Activated CD8-positive, alpha-beta memory T cell treated with anti-CD3 and anti-CD28 coated beads for 1 hour (primary cell): ENCODE measurements at places on chromosomes 16 and 17.

- no peak for DNase-seq
Observed at GRCh38 chr16:49824593-49824992, 31.3 kb downstream of the ZNF423 start.

- no peak for DNase-seq
Observed at GRCh38 chr17:47660064-47660492, 10.4 kb downstream of the KPNB1 start.

- no peak for DNase-seq
Observed at GRCh38 chr17:6069539-6070429, at the start of gene WSCD1. WSCD1 (plus strand) TSS chr17:6070379; CDS start chr17:6080659, 10,280 bp downstream.

GRCh38 chr17:80045703-80046102 lies 9.3 kb downstream of the CCDC40 start:
- no peak for DNase-seq

GRCh38 chr17:33628500-33629346 lies 335.6 kb upstream of the ASIC2 start:
- DNase-seq = no peak

DNA sequence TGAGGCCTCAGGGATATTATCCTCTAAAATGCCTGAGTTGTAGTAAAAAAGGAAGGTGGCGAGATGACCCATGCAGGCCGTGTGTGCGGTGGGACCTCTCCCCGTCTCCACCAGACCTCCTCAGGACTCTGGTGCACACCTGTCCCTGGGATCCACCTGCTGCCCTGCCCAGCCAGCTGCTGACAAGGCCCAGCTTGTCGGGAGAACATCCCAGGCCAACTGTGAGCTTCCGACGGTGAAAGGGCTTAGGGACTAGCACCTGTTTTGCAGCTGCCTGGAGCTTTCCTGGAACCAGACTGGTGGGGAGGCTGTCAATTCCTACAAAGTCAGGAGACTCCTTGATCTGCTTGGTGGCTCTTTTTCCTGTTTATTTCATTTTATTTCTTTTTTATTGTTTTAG lies 11.6 kb downstream of the IL34 start:
- no peak for DNase-seq

DNA sequence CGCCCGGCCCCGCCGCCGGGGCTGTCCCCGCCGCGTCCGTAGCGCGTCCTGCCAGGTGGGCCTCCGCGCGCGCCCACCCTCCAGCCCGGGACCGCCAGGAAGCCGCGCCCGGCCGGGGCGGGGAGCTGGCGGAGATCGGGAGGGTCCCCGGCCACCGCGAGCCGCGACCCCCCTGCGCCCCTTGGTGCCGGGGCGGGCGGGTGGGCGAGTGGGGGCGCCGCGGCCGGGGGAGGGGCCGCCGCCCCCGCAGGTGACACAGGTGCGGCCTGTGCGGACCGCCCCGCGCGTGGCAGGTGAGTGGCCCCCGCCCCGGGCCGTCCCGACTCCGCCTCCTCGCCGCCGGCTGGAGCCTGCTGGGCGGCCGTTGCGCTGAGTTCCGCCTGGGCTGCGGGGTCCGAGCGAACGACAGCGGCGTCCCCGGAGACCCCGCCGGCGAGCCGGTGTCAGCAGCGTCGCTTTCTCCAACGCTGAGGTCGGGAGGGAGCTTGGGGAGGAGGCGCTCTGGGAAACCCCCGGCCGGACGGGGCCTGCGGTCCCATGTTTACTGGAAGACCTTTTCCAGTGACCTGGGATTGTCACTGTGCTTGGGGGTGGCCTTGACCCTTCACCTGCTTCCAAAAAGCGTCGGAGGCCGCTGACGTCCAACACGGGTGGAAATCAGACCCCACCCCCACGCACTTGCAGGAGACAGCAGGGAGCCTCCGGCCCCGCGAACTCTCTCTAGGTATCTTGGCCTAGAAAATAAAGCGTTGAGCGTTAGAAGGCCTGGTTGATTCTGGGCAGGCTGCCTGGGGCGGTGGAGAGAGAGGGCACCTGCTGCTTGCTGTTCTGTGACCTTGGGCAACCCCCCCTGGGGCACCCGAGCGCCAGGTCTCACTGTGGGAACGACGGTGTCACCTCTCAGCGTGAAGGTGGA lies 542 bp downstream of the KLHL36 start:
- no peak for DNase-seq

DNA sequence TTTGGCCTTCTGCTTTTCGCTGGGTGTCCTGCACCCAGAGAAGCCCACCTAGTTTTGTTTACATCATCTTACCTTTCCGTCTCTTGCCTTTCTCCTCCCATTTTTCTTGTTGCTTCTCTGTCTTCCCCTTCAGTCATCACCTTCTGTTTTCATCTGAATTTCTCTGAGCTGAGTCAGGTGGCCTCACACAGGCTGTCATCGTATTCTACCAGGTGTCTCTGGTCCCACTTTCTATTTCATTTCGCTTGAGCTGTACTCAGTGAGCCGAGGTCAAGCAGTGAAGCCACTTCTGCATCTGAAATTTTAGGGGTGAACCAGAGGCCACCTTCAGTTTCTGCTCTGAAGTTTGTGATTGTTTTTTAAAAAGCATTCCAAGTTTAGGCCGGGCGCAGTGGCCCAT lies 9.7 kb downstream of the CRAMP1 start:
- no peak for DNase-seq

DNA sequence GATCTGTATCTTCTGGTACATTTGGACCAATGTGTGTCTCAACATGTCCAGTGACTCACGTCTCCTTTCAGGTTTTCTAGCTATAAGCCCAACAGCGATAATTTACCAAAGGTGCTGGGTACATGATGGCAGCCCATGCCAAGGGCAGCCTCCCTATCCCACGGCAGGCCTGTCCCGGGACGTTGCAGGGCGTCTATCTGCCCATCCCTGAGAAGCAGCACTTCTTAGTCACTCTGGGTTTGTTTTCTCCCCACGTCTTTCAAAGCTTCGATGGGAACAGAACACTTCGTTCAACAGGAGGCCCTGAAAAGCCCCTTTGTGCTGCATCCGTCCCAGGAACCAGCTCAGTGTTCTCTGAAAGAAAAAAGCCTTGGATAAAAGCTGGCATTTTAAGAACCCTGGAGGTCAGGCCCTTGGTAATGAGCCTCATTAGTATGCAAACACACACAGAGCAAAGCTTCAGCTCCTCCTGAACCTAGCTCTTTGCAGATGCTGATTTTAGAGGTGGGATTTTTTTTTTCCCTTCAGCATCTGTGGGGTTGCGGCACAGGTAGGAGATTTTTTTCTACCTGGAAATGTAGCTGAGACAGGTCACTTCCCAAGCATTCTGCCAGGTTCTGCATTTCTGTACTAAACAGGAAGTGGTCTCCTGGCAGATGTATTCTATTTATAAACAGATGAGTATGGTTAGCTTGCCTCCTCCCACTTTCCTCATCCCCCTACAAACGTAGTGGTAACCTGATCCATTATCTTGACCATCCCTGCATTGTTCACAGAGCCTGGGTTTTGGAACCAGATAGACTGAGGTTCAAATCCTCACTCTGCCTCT lies 17.5 kb upstream of the MT4 start:
- no peak for DNase-seq

- no peak for DNase-seq
Observed at GRCh38 chr17:7490144-7490543, 6.0 kb downstream of the POLR2A start.
